ENCODE measurements at places on chromosomes 6 and 20.

DNA sequence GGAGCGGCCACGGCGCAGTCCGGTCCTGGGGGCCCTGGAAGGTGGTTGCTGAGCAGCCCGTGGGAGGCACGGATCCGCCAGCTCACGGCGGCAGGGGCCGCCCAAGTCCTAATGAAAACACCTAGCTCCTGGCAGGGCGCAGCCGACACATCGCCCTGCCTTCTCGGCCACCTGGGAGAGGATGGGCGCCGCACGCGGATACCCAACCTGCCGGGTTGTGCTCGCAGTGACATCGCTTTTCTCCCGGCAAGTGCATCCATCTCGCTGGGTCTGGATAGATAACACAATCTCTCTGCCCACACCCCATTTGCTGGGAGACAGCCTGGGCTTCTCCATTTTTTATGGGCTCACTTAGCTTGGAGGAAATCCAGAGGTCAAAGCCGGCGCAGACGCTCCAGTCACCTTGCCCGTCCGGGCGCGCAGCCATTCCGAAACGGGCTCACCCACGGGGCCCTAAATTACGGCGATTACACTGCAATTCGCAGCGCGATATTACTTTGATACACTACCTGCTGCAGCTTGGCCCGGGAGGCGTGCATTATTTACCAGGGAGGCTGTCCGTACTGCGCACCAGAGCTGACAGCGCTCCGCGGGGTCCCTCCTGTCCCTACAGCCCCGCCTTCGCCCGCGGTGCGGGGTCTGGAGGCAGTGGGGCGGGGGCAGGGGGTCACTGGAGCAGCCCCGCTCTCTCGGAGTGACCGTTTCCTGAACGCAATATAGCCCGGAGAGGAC, 36.2 kb upstream of the CCDC167 start:
- DNase-seq = no peak

GRCh38 chr6:131828951-131829350, 21.1 kb downstream of the ENPP1 start:
- DNase-seq = peak; percentile 22

GRCh38 chr6:15877231-15877630, 214.4 kb upstream of the DTNBP1 start:
- DNase-seq = no peak

- no peak for DNase-seq
Observed at GRCh38 chr6:15536198-15536955, 126.5 kb downstream of the DTNBP1 start.

GRCh38 chr6:158321960-158322359, 9.7 kb downstream of the TULP4 start:
- DNase-seq = peak; percentile 73

- peak; percentile 87 for DNase-seq
Observed at GRCh38 chr20:33812152-33812849, 1.2 kb downstream of the CHMP4B start.

- DNase-seq = no peak
Observed at GRCh38 chr6:37149745-37150144, 20.2 kb upstream of the PIM1 start.

- no peak for DNase-seq
Observed at GRCh38 chr20:31849306-31849930, 4.0 kb upstream of the FOXS1 start.

DNA sequence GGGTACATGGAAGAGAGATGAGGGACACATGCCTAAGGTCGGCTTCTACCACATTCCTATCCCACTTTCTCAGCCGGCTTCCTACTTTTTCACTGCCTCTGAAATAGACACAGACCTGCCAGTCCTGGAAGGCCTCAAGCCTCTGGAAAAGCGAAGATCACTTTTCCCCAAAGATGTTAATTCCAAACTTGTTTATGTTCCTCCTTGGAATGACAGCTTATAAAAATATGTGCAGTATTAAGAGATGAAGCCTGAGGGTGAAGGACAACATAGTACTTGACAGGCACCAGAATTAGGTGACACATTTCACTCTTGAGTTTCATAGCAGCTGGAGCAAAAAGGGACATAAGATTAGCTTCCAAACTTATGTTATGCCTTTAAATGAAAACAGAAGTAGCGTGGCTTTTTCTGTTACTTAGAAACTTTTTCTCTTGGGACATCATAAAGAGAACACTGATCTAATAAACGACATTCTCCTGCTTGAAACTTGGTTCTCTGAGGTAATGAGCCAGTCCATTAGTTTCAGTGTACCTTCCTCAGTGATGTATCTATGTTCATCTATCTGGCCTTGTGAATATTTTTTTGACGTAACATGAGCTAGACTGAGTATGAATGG, 25.3 kb downstream of the FOXO3 start:
- no peak for DNase-seq

- DNase-seq = no peak
Observed at GRCh38 chr6:96153775-96154174, 138.0 kb downstream of the FUT9 start.

DNA sequence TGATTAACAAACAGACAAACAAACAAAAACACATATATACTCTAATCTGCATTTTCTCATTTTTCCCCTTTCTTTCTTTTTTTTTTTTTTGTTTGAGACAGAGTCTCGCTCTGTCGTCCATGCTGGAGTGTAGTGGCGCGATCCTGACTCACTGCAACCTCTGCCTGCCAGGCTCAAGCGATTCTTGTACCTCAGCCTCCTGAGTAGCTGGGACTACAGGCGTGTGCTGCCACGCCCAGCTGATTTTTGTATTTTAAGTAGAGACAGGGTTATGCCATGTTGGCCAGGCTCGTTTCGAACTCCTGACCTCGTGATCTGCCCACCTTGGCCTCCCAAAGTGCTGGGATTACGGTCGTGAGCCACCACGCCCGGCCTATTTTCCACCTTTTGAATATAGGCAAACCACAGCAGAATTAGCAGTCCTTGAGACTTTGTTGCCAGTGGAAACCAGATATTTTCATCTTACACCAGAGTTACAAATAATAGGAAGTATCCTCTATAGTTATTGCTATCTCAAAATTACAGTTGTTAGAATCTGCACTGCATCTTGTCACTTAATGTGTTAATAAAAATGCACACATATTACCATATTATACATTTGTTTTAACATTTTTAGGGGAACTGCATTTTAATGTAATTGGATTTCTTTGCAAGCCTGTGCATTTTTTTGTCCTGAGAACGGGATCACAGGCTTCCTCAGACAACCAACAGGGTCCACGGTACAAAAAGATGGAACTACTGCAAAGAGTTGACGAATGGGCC, 208.2 kb upstream of the ZNF217 start:
- no peak for DNase-seq

- DNase-seq = peak; percentile 79
Observed at GRCh38 chr6:53986165-53986720, 125.0 kb upstream of the MLIP start.

GRCh38 chr6:123127807-123128206, 131.8 kb downstream of the CLVS2 start:
- DNase-seq = no peak

- peak; percentile 90 for DNase-seq
Observed at GRCh38 chr20:47274401-47275108, 81.9 kb downstream of the ZMYND8 start.

- peak; percentile 3 for DNase-seq
Observed at GRCh38 chr6:48881551-48881950, 581.5 kb downstream of the MMUT start.

DNA sequence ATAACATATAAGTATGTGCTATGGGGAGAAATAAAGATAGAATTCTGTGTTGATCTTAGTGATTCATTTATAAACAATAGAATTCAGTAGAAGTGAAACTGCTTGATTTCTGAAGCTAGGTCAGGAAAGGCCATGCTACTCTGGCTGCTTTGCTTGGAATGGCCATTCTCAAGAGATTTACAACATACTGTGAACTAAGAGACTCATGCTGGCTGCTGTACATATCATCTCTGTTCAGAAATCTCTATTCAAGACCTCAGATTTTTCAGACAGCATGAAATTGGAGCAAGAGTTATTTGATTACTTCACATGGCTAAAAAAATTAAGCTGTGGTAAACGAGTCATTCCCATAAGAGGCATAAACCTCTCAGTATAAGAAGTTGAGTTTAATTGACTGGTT, 662.6 kb downstream of the BCKDHB start:
- DNase-seq = peak; percentile 90

- DNase-seq = peak; percentile 77
Observed at GRCh38 chr6:170049641-170050561, 241.0 kb downstream of the DLL1 start.

DNA sequence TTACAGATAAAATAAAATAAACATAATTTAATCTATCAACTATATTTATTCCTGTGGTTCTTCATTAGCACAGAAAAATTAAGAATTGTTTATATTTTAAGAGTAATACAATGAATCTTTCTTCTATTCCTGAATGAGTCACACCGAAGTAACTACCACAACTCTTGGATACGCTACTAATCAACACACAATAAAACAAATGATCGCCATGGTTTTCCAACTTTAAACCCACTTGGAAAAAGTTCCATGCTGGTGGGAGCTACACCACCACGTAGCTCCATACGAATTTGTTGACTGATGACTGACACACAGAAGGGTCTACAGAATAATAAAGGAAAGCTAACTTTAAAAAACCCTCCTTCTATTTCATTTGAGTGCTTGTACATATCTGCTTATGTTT, 135.8 kb upstream of the NEDD9 start:
- DNase-seq = no peak

GRCh38 chr6:133128191-133128590, 113.0 kb upstream of the EYA4 start:
- DNase-seq = peak; percentile 82

DNA sequence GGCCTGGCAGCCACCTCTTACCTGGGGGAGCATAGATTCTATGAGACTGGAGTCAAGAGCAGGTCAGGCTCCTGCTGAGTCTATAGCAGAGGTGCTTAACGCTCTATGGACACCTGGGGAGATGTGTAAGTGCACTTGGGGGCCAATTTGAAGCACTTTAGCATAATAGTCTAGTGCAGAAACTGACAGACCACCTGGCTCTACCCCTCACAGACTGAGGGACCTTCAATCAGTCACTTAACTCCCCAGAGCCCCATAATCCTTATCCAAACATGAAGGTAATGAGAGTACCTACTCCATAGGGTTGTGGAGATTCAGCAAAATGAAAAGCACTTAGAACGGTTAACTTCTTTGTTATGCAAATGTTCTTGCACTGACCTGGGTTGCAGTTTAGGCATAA, 87.3 kb upstream of the SLC22A16 start:
- no peak for DNase-seq

DNA sequence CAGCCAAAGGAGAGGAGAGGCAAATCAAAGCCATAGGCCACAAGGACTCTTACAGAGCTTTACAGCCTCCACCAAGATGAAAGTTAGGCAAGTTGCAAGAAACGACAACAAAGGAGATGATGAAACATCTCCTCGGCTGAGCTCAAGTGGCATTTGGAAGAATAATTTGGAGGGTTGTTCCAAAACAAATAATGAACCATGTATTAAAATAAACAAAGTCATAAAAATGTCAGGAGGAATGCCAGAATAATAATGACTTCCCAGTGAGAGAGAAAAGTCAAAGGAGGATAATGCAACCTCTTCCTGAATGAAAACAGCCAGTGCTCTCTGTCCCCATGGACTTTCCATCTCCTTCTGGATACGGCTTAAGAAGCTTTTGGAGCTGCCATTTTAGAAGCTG, 371.4 kb upstream of the ID4 start:
- DNase-seq = peak; percentile 68

DNA sequence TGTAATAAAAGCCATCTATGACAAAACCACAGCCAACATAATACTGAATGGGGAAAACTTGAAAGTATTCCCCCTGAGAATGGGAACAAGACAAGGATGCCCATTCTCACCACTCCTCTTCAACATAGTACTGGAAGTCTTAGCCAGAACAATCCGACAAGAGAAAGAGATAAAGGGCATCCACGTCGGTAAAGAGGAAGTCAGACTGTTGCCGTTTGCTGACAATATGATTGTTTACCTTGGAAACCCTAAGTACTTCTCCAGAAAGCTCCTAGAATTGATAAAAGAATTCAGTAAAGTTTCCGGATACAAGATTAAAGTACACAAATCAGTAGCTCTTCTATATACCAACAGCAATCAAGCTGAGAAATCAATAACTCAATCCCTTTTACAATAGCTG, 14.0 kb upstream of the RUNX2 start:
- DNase-seq = no peak

- peak; percentile 19 for DNase-seq
Observed at GRCh38 chr6:159149641-159150040, 19.6 kb upstream of the FNDC1 start.

DNA sequence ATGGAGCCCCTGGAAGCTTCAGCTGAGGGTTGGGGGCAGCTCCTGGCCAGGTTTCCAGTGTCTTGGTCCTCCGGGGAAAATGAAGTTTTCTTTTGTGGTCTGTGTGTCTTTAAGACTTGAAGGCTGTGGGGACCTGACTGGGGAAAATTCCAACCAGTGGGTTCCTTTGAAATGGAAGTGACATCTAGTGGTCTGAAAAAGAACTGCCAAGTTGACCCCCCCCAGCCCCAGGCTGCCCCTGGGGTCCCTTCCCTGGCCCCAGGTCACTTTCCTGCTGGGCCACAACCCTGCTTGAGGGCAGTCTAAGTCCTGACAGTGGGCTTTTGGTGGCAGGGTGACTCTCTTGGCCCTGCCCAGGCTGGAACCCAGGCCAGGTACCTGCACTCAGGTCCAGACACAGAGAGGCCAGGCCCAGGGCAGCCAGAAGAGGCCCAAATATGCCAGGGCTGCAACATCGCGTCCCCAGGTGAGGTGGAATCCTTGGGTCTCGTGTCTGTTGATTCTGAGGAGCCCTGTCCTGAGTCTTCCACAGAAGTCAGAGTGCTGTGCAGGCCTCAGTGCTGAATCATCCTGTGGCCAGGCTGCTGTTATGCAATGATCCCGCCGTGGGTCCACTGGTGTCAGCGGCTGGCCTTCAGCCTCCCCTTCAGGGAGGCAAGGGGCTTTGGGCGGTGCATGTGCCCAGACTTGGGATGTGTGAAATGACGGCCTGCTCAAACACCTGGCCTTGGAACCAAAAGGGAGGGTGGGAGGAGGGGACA, 68.4 kb downstream of the VEGFA start:
- peak; percentile 80 for DNase-seq

- DNase-seq = no peak
Observed at GRCh38 chr6:163823577-163823976, 409.1 kb downstream of the QKI start.

DNA sequence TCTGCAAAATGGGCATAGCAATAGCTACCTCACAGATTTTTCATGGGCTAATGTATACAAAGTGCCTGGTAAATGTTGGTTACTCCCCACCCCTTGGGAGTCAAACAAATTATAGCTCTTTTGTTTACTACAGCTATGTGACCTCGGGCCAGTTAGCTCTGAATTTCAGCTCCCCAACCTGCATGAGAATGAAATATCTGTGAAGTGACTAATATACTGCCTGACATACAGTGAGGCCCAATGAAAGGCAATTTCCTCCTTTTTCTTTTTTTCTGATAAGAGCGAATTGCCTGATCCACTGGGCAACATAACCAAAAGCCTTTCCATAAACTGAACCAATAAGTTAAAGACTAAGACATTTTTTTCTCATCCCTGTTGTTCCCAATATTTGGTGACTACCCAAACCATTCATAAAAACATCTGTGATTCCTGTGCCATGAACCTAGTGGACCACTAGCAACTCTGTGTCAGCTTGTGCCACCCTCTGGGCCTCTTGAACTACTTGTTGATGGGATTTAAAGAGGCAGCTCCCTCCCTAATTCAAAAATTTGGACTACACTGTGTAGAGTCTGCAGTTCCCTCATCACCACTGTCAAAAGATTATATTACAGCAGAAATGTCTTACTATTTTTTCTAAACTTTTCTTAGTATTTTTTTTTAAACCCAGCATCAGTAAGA, 91.9 kb upstream of the TMEM30A start:
- DNase-seq = peak; percentile 49

GRCh38 chr6:44253307-44254101, 3.8 kb downstream of the SLC35B2 start:
- DNase-seq = no peak
